NCI-H748 treated with DMSO at 0.1 percent for 48 hours (cell line): ENCODE measurements at places on chromosomes 3 and 15.

DNA sequence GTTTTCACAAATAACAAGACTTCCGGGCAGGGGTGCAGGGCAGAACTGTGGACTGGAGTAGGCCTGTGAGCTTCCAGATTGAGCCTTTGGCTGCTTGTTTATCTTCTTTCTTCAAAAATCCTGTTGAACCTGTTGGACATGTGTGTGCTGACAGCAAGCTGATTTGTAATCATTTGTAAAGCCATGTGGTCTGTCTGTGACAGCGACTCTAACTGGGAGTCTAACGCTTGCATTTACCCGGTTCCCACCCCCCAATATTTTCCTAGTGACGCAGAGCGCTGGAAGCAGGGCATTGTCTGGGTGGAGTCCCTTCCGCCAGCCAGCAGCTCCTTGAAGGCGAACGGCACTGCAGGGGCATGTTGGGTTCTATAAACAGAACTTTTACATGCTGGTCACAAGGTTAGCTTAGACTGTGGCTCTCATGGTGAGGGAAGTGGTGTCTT lies 85.7 kb upstream of the MYZAP start:
- DNase-seq: peak; percentile 84

DNA sequence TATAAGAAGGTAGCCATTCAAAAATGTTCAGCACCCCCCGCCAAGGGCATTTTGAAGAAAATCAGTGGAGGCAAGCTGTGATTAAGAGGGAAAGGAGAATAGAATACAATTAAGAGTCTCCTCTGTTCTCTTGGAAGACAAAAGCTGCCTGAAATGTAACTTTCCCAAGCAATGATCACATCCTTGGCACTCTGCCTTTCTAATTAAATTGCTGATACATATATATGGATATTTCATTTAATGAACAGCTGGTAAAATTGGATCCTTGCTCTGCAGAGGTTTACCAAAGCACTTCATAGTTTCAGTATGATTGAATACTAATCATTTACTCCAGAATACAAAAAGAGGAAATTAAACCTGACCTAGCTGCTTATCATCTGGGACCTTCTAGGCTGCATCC lies 10.4 kb downstream of the COL6A6 start:
- DNase-seq: no peak

GRCh38 chr3:184717399-184717983 lies 5.6 kb upstream of the MAGEF1 start:
- DNase-seq: no peak

DNA sequence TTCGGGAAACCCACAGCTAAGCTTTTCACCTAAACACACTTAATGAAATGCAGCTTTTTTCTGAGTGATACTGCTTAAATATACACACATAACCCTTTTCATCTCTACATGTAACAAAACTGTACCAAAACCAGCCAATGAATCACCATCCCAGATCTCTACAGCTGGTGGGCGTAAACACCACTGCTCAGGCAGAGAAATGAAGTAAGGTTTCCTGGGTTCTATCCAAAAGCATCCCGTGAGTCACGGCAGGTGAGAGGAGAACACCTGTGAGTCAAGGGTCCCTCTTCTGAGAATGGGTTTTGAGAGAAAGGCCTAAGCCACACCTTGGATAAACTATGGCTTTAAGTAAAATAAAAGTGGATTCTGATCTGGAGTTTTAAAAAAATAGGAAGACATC lies 2.6 kb downstream of the CLDN1 start:
- no peak for DNase-seq

GRCh38 chr3:176737480-176738110 lies 459.7 kb downstream of the TBL1XR1 start:
- DNase-seq: no peak
